Left colon (tissue), 2 donors: ENCODE measurements at places on chromosomes 12 and 14. TPM values are rescaled to one million over a fixed set of nuclear protein-coding genes. Genes with fewer than 3 reads are reported as not detected.

GPRC5D gene
- total RNA-seq: not detected

DEGS2 gene
- 36.9 TPM for total RNA-seq

- no peak for DNase-seq
Measured at GRCh38 chr14:28298156-28298555, 468.4 kb upstream of the FOXG1 start.

DNA sequence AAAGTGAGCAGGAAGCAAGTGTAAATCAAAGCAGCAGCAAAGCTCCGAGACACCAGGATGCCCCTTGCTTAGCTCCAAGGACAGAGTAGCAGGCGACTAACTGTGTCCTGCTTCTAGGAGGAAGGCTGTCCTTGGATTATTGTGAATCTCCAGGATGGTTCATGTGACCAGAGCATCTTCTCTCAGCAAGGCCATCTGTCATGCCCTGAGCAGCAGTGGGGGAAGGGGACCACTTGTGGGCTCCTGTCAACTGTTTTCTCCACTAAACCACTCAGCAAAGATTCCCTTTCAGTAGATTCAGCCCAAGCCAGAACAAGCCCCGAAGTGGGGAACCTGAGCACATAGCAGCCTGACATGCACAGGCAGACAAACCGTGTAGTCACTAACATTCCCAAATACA lies 19.4 kb downstream of the MAP3K9 start:
- DNase-seq: no peak

DNA sequence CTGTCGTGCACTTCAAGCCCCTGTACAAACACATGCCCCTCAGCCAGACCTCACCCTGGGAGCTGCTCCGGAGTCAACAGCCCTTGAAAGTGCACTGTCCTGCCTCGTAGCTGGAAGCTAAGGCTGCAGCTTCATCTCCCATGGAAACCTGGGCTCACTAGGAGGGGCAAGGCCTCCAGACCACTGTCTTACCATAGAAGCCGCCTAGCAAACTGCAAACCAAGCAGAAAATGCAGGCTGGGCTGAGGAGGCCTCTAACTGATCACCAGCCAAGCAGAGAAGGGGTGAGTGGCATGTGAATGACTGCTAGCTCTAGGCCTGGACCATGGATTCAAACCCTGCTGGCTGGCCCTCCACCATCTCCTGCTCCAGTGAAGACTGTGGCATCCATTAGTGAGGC lies 340.2 kb downstream of the CACNA1C start:
- no peak for DNase-seq
